ENCODE measurements at places on chromosomes 12 and 14. TPM values are rescaled to one million over a fixed set of nuclear protein-coding genes. Genes with fewer than 3 reads are reported as not detected.

The C12orf54 gene
- not detected for total RNA-seq

The SPSB2 gene
- 8.4 TPM for total RNA-seq

The DDN gene
- 3.5 TPM for total RNA-seq

The MAP1LC3B2 gene
- total RNA-seq, result not detected

The ST8SIA1 gene
- not detected for total RNA-seq

The KLHL33 gene
- 0.17 TPM for total RNA-seq

The STRAP gene
- total RNA-seq, result 64.8 TPM

The TPH2 gene
- not detected for total RNA-seq

The OVCH1 gene
- not detected for total RNA-seq

The ZDHHC22 gene
- total RNA-seq, result 0.15 TPM

The TBX5 gene
- not detected for total RNA-seq

The INHBE gene
- total RNA-seq, result not detected

The NCAPD2 gene
- total RNA-seq, result 105 TPM

The PPFIA2 gene
- not detected for total RNA-seq

The PTGES3 gene
- total RNA-seq, result 172 TPM

The SLC5A8 gene
- total RNA-seq, result not detected

The SMIM41 gene
- not detected for total RNA-seq

The SSPN gene
- 11.9 TPM for total RNA-seq

The CAPZA3 gene
- not detected for total RNA-seq

The CNTN1 gene
- total RNA-seq, result not detected

The KRT82 gene
- total RNA-seq, result 0.29 TPM

The WSCD2 gene
- not detected for total RNA-seq

The KRT85 gene
- not detected for total RNA-seq

The IQSEC3 gene
- total RNA-seq, result not detected

The CHGA gene
- total RNA-seq, result not detected

The AJUBA gene
- total RNA-seq, result 116 TPM

The TAS2R7 gene
- total RNA-seq, result not detected

The DPPA3 gene
- total RNA-seq, result not detected

The ZNF664 gene
- total RNA-seq, result 86.9 TPM

The KCTD10 gene
- total RNA-seq, result 58.1 TPM

The NELL2 gene
- 0.80 TPM for total RNA-seq

The DCN gene
- total RNA-seq, result not detected

The HOXC4 gene
- 2.6 TPM for total RNA-seq

The VEZT gene
- total RNA-seq, result 85.9 TPM

The GLS2 gene
- total RNA-seq, result 7.3 TPM

The MAP3K12 gene
- 8.5 TPM for total RNA-seq

The AQP2 gene
- not detected for total RNA-seq
